ENCODE measurements at places on chromosomes 12 and 14.

- no peak for DNase-seq
Observed at GRCh38 chr12:75528692-75529091, 17.3 kb upstream of the KRR1 start.

GRCh38 chr12:70040141-70040540 is 203.1 kb upstream of the CNOT2 start:
- no peak for DNase-seq

DNA sequence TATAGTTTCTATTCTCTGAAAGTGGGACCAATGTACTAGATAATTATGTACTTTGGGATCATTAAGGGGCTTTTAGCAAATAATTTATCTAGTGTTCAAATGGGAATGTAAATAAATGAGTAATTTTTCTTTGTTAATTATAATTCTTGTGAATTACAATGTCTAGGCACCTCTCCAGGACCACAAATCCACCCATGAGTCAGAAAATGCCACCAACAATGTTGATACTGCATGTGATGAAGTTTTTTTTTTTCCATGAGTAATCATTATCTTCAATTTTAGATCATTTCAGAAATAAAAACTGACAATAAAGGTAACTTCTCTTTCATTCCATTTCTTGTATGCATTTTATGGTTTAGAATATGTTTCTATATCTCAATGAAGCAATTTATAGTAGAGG is 470.3 kb downstream of the VRK1 start:
- DNase-seq = no peak

DNA sequence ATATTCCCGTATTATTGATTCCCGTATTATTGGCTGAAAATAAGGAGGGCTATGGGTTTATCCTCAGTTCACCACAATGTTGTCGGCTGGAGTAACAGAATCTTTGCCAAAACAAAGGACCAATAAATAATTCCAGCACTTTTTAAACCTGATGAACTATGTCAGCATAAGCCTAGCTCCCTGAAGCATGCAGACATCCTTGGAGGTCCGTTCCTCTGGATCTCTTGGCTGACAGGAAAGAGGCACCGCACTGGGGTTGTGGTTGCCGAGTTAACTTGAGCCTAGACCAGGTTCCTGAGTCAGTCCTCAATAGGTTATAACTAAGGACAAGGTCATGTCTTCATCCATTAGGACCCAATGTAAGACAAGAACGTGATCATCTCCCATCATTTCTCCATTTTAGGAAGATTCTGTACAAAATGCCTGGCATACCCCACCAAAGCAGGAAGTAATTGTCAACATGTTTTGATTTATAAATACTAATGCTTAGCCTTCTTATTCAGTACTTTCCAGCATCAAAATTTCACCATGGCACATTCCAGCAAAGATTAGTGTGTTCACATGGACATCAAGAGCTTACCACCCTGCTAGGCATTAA is 36.6 kb downstream of the NID2 start:
- DNase-seq = no peak

DNA sequence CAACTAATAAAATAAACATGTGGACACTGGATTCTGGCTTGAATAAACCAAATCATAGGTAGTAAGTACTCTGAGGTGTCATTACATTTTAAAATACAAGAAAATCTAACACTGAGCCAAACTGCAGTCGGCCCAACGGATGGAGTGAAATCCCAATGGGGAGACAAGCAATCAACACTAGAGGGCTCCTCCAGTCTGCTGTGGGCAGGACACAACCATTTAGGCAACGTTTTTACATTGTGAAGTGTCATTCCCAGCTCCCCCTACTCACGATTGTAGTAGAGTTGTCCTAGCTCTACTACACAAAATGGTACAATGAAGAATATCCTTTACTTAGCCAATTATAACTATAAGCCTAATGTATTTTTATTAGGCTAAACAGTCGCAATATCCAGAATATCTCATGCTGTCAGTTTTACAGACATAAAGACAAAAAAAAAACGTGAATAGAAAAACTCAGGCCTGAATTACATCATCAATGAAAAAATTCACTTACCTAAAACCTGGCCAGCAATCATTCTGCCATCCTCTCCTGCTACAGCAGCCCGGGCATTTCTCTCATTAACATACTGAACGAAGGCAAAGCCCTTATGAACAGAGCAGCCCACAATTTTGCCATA is 35.7 kb downstream of the HNRNPC start:
- DNase-seq = no peak

DNA sequence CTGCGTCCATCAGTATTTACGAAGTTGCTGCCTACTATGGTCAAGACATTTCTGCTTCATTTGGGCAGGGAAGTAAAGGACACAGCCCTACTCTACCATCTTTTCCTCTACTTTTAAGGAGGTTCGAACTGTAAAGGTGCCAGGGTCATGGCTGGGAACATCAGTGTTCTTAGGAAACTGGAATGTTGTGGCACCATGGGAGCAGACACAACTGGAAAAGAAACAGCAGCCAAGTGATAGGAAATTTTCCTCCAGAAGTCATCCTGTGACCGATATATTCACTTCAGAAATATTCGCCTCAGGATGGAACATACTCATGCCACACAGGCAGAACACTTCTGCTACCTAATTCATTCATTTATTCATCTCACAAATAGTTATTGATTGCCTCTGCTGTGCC is 104.4 kb downstream of the ETV6 start:
- DNase-seq = no peak

- no peak for DNase-seq
Observed at GRCh38 chr12:75476071-75476470, 4.5 kb upstream of the GLIPR1 start.

All from iPS DF 6.9 (cell line).